IMR-90 (cell line): ENCODE measurements at places on chromosomes 5 and 9. TPM values are rescaled to one million over a fixed set of nuclear protein-coding genes. Genes with fewer than 3 reads are reported as not detected.

GRCh38 chr9:95363051-95363841 is 45.7 kb upstream of the FANCC start:
- DNase-seq: peak; percentile 33

Gene PLPP7
- 1.2 TPM in 2 replicates for polyA plus RNA-seq

Gene THG1L
- 12.8 and 15.2 TPM in 2 replicates for polyA plus RNA-seq

DNA sequence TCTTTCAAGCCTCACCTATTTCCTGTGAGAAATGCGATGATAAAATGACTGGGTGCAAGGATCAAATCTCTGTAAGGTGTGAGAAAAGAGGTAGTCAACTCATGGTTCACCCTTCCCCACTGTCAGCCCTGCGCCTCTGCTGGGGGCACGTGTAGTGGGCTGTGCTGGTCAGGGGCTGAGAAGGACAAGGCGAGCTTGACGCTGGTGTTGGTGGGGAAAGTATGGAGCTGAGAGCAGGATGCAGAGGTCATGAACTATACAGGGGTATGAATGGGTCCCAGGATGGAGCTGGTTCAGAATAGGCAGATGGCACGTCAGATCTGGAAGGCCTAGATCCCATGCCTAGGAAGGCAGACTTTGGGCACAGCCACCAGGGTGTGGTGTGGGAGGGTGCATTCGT is 20.6 kb downstream of the PITX1 start:
- no peak for DNase-seq

Gene TRIM36
- 0.10 and 0.16 TPM in 2 replicates for polyA plus RNA-seq

Gene MAMDC2
- polyA plus RNA-seq: 5.0 and 5.2 TPM in 2 replicates

DNA sequence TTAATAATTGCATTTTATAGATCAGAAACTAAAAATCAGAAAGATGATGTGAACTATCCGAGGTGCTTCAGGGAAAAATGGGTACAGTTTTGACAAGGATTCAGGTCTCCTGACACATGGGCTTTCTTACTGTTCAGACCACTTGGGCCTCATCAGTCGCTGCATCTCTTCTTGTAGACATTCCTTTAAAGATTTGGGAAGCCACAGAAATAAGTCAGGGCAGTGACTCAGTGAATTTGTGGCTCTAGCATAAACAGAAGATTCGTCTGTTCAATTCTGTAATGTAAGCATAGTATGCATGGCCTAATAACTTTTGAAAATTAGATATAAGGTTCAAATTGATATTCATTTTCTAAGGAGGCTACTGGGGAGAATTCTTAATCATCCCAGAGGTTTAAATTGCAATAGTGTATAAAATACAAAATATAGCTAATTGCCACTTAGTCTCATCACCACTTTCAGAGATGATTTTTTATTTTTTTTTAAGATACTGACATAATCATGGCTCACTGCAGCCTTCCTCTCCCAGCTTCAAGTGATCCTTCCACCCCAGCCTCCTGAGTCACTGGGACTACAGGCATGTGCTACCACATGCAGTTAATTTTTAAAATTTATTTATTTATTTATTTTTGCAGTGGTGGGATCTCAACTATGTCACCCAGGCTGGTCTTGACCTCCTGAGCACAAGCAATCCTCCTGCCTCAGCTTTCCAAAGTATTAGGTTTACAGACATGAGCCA is 48.9 kb downstream of the RASEF start:
- peak; percentile 90 for DNase-seq

- DNase-seq: no peak
Observed at GRCh38 chr9:26735160-26735559, 157.4 kb downstream of the CAAP1 start.

Gene PCSK1
- not detected in 2 replicates for polyA plus RNA-seq

Gene LCN6
- polyA plus RNA-seq: not detected in 2 replicates

DNA sequence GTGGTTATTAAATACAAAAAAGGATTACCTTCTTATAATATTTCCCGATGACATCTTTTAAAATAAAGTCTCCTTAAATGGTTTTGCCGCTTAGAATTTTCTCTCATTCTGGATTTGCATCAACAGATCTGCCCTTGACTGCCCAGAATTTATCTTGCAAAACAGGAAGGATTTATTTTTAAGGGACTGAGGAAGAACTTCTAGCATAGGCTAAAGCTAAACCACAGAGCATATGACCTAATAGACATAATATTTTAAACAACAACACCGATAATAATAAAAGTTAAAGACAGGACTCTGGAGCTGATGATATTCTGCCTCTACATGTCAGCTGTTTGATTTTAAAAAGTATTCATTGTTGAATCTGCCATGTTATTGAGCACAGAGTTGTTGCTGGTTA is 145.3 kb upstream of the ADCY2 start:
- DNase-seq: no peak
